GM10248 (cell line): ENCODE measurements at places on chromosomes 16 and 17.

- no peak for DNase-seq
Observed at GRCh38 chr17:55233840-55234239, 30.9 kb upstream of the HLF start.

GRCh38 chr17:19331543-19332245 is 30.8 kb downstream of the B9D1 start:
- no peak for DNase-seq

GRCh38 chr16:55469821-55470532 is 9.0 kb upstream of the MMP2 start:
- DNase-seq: no peak

- no peak for DNase-seq
Observed at GRCh38 chr17:43808076-43808475, 24.9 kb downstream of the MPP3 start.

DNA sequence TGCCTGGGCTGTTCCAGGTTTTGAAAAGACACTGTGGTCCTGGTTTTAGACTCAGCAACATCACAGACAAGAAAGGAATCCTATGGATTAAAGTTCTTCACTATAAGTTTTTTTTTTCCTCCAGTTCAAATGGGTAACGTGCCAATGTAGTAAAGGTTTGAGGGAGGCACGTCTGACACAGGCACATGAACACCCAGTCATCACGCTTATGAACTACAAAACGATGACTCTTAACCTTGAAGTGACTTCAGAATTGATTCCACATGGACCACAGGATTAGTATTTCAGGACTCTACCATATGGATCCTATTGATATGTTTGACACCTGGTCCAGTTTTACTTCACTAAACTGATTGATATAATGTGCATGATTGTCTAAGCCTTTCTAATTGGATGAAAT is 2.3 kb downstream of the PRMT7 start:
- DNase-seq: no peak

- DNase-seq: no peak
Observed at GRCh38 chr17:61005358-61005757, 327.7 kb downstream of the BCAS3 start.

- no peak for DNase-seq
Observed at GRCh38 chr17:48391444-48391843, 38.6 kb downstream of the SKAP1 start.

- DNase-seq: peak; percentile 68
Observed at GRCh38 chr16:67013823-67014633, 14.9 kb upstream of the CBFB start.

GRCh38 chr16:80973991-80974390 is 32.7 kb downstream of the CMC2 start:
- no peak for DNase-seq

GRCh38 chr17:62786646-62787045 is 21.5 kb downstream of the MARCHF10 start:
- DNase-seq: no peak

DNA sequence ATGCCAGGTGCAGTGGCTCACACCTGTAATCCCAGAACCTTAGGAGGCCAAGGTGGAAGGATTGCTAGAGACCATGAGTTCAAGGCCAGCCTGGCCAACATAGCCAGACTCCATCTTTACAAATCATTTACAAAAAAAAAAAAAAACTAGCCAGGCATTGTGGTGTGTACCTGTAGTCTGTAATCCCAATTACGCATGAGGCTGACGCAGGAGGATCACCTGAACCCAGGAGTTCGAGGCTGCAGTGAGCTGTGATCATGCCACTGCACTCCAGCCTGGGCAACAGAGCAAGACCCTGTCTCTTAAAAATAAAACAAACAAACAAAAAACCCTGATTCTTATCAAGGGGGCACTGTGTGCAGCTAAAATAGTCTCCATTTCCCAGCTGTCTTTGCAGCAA is 16.8 kb upstream of the HAP1 start:
- no peak for DNase-seq

GRCh38 chr17:75959051-75959838 is 18.4 kb upstream of the FBF1 start:
- no peak for DNase-seq

DNA sequence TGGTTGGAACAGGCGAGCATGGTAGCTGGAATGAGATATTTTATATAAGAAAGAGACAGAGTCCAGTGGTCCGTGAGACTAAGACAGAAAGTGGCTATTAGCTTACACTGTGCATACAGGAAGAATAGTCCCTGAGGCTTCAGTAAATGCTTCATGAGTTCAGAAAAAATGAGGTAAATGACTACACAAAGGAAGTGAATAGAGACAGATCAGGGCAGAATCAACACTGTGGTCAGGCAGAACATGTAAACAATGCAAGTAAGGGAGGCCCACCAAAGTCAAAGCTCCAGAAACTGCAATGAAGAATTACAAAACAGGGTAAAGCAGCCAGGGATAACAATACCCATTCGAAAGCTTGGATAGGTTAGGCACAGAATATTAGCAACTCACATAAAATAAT is 4.8 kb downstream of the ABCA10 start:
- peak; percentile 17 for DNase-seq

DNA sequence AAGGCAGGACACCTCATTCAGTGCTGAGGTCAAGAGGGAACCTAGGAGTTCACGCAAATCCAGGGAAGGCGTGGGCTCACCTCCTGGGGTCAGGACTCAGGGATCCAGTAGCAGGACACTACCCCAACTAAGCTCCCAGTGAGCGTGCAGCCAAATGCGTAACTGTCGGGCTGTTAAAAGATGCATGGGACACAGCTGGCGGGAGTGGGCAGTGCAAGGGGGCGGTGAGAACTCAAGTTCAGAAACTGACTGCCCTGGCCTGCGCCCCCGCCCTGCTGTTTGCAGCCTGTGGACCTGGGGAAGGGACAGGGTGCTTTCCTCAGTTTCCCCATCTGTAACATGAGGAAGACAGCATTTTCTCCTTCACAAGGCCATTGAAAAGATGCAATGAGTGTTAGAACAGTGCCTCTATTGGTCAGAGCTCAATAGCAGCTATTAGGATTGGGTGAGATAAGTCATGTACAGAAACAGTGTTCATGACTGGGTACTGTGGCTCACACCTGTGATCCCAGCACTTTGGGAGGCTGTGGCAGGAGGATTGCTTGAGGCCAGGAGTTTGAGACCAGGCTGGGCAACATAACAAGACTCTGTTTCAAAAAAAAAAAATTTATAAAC is 20.2 kb downstream of the CDIPT start:
- no peak for DNase-seq

- DNase-seq: no peak
Observed at GRCh38 chr17:48054238-48055185, 6.4 kb downstream of the NFE2L1 start.

GRCh38 chr17:13597723-13598347 is 3.9 kb downstream of the HS3ST3A1 start:
- peak; percentile 32 for DNase-seq

GRCh38 chr16:8583199-8583598 is 7.1 kb downstream of the TMEM114 start:
- DNase-seq: no peak

- DNase-seq: no peak
Observed at GRCh38 chr16:89210904-89211515, 6.5 kb upstream of the ZNF778 start.

DNA sequence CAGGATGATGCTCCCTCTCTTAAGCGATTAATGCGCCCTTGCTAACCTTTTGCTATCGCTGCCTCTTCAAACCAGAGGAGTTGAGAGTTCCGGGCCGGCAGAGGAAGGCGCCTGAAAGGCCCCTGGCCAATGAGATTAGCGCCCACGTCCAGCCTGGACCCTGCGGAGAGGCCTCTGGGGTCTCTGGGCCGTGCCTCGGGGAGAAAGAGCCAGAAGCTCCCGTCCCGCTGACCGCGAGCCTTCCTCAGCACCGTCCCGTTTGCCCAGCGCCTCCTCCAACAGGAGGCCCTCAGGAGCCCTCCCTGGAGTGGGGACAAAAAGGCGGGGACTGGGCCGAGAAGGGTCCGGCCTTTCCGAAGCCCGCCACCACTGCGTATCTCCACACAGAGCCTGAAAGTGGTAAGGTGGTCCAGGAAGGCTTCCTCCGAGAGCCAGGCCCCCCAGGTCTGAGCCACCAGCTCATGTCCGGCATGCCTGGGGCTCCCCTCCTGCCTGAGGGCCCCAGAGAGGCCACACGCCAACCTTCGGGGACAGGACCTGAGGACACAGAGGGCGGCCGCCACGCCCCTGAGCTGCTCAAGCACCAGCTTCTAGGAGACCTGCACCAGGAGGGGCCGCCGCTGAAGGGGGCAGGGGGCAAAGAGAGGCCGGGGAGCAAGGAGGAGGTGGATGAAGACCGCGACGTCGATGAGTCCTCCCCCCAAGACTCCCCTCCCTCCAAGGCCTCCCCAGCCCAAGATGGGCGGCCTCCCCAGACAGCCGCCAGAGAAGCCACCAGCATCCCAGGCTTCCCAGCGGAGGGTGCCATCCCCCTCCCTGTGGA is 16.0 kb upstream of the STH start:
- no peak for DNase-seq

DNA sequence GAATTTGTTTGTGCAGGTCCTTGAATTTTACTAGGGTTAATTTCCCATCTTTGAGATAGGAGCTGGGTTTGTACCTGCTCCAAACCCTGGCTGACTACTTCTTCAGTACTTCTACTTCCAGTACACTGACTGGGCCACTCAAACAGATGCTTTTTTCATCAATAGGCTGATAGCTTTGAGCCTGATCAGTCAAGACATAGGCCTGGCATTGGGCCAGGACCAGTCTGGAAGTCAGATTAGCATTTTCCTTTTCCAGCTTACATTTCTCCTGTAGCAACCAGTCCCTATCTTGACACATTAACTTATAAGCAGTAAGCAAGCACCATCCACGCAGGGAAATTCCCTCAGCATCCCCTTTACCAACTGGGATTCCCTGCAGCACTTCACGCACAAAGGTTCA is 7.5 kb upstream of the TMEM101 start:
- DNase-seq: no peak

DNA sequence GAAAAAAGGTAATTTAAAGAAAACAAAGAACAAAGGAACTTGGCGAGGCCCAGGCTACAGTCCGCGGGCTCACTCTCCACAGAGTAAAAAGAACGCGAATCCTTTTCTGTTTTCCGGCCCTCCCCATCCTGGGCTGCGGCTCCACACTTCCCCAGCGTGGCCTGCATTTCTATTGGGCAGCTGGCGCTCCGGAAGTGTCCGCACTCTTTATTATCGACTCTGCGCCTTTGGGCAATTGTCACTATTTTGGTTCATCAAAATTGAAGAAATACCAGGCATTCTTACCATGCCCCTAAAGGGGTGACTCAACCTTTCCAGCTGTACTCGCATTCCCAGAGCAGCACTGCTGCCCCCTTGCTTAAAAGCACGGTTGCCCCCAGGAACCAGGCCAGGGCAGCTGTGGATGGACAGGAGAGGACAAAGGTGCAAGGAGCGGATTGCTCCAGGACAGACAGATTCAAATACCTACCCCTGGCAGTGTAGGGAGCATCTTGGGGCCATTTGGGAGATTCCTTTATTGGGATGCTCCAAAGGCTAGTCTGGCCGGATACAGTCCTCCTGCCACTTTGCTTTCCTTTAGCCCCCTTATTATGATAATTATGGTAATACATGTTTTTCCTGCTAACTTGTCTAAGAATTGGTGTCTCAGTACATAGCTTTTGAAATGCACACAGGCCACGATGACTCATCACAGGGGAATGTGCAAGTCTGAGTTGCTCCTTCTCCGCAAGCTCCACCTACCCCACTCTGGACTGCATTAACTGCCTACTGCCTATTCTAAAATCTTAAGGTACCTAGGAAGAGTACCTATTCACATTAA is 985 bp upstream of the SLFN12 start:
- DNase-seq: peak; percentile 66

DNA sequence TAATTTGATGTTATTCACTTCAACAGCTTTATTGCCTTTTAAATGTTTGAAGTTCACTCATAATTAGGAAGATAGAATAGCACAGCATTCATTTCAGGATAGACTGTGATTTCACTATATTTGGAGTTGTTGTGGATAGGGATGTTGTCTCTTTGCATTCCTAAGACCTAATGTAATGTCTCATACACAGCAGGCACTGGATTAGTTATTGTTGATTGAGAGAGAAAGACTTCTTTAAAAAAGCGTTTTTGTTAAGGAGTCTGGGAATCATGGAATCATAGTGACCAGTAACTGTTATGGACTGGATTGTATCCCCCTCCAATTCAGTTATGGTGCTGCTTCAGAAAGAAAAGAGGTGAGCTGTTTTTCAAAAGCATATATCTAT is 122.0 kb downstream of the USP22 start:
- DNase-seq: no peak

- DNase-seq: no peak
Observed at GRCh38 chr17:57553991-57554825, 190.9 kb downstream of the CCDC182 start.

GRCh38 chr17:13593021-13593751 is 8.5 kb downstream of the HS3ST3A1 start:
- no peak for DNase-seq
